Smooth muscle cell of bladder (primary cell): ENCODE measurements at places on chromosomes 1 and 21. TPM values are rescaled to one million over a fixed set of nuclear protein-coding genes. Genes with fewer than 3 reads are reported as not detected.

Gene SHISA4
- 16.1 and 20.3 TPM in 2 replicates for total RNA-seq

Gene PLA2G2D
- total RNA-seq = not detected in 2 replicates

Gene ALX3
- total RNA-seq = not detected in 2 replicates

Gene TMEM200B
- 10.1 and 13.4 TPM in 2 replicates for total RNA-seq

Gene DIRAS3
- 2.5 and 2.8 TPM in 2 replicates for total RNA-seq

Gene LCA5L
- total RNA-seq = 1.6 and 1.8 TPM in 2 replicates

Gene AADACL4
- total RNA-seq = under 0.01 and 0.83 TPM in 2 replicates

Gene OR2T29
- not detected in 2 replicates for total RNA-seq
